ENCODE measurements at places on chromosomes 1 and 21.

- DNase-seq: no peak
These were observed 3.1 kb upstream of the CDKN2C start for GRCh38 chr1:50966991-50967390.

GRCh38 chr1:224457782-224458144 lies 23.2 kb upstream of the WDR26 start:
- no peak for DNase-seq

DNA sequence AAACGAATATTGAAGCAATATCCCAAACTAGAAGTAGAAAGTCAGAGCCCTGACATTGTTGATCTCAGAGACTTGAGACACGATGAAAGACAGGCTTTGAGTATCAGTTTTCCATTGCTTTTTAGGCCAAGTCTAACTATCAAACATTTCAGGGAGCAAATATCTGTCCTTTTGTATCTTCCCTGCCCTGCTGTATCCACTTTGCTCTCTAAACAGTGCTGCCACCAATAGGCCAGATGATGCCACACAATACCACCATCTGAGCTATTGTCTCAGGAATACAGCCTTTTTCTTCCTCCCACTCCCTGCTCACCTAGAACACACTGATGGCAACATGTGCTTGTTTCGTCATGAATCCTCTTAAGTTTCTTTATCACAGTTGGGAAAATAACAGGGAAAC lies 62.6 kb upstream of the SPAG17 start:
- DNase-seq: no peak

DNA sequence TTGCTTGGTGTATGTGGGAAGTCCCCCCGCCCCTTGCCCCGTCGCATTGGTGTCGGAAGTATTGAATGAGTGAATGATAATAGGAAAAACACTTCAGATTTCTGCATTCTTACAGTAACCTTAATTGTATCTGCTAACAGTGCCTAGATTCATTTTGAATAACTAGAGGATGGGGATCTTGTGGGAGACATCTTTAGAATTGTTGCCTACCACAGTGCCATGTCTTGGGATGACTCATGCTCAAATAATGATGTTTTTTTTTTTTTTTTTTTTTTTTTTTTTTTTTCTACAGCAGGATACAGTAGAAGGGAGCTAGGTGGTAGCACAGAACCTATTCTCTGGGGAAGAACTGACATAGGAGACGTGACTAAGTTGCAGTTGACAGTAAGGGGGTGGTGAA lies 237.9 kb downstream of the USP25 start:
- DNase-seq: no peak

GRCh38 chr1:166701603-166702100 lies 137.6 kb upstream of the POGK start:
- DNase-seq: no peak

DNA sequence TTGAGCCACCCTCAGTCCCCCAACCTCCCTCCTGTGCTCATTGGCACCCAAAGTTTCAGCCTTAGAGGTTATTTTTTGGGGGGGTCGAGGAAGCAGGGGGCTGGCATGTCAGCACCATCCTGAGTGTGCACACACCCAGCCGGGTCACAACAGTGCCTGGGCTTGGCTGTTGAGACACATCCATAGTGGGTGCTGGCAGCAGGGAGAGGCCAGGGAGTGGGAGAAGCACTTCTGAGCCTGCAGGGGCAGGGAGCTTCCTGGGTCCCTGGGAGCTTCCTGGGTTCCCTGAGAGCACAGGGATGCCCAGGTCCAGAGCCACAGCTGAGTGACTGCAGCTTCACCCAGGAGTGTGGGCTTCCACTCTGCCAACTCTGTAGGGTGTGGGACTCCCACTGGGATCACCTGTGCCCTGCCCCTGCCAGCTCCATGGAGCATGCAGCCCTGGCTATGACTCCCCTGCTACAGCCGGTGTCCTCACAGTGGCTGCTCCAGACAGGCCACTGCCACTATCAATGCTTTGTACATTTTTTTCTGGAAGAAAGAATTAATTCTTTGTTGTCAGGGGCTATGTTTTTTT lies 240.4 kb downstream of the PTGER3 start:
- DNase-seq: no peak

Data from AG09309 (cell line).